Bone marrow (tissue), 2 donors: ENCODE measurements at places on chromosomes 4 and X.

GRCh38 chr4:110915301-110915700 lies 292.4 kb upstream of the PITX2 start:
- no peak for DNase-seq

- DNase-seq, result no peak
These were observed 67.0 kb upstream of the CXCL13 start for GRCh38 chr4:77538574-77539157.

DNA sequence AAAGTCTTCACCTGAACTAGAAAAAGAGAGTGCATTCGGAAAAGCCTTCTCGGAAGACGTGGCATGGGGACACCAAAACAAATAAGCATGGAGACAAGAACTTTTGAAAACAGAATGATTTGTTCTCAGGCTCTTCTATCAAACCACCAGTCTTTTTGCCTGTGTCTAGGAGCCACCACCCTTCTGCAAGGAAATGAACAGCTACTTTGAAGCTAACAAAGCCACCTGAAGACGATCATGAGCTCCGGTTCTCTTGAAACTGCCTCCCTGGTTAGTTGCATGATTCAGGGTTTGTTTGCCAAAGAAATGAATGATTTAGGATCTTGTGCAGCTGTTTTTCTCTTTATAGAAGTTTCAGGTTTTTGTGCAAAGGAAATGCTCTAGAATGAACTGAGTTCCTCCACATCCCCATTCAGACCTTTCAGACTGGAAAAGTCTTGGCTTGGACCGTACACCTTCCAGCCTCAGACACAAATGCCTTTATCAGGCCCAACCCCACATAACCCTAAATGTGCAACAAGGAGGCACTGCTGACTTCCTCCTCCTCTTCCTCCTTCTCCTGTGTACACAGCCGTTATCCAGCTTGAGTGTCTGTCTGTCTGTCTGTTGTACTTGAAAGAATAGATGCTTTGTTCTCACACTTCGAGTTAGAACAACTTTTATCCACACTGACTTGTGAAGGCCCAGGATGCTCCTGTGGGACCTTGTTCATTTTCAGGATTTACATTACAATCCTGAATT lies 334.8 kb upstream of the KLF3 start:
- DNase-seq, result no peak

- no peak for DNase-seq
These were observed 57.5 kb upstream of the GIMD1 start for GRCh38 chr4:106426069-106426468.

DNA sequence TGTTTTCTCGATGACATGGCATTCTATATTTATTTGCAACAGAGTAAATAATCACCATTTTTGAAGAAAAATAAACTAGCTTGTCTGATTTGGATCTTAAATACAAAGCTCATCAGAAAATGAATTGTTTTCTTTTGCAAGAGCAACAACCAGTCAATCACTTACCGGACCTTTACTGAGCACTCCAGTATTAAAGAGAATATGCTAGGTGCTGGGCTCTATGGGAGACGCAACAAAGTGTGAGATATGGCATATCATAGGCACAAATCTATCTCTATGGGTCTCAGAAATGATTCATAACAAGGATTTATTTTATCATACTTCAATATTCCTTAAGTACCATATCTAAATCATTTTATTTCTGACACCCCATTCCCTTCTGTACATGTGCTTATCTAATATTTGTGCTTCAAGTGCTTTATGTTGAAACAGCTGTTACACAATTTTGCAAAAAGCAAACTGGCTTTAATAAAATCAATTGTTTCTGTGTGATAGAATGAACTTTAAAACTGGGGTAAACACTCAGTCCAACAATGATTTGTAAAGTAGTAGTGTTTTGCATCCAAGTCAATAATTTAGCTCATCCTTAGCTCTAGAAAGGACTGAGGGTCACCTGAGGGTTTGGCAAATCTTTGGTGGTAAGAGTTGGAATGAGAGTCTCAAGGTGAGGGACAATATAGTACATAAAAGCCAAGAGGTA lies 88.4 kb upstream of the SPANXB1 start:
- no peak for DNase-seq

DNA sequence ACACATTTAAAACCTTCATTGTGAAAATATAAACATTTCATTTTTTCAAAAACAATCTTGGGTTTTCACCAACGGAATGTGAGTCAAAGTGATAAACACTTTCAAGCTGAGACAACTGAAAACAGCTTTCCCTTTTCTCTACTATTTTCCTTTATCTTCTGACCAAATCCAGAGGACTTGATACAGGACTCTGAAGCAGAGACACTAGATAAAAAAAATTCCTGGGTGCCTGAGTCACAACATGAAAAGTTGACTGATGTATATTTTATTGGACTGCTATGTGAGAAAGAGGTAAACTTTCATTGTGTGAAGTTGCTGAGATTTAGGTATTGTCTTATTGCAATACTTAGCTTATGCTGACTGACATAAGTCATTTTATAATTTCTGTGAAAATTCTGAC lies 411.2 kb downstream of the SPOCK3 start:
- no peak for DNase-seq

DNA sequence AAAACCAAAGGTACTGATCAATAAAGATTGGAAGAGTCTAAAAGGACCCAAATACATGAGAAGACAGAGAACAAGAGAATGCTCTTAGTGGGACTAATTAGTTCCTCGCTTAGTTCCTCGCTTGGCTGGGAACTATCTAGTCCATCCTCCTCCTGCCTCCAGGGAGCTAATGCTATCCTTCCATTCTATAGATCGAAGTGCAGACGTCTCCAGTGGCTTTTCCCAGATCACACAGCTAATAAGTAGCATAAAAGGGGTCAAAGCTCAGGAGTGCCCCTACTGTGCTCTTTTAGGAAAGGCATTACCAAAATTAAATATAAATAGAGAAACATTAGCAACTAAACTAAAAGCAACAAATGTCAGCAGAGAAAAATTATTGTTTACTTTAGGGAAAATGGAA lies 42.3 kb upstream of the PPARGC1A start:
- no peak for DNase-seq

GRCh38 chrX:116142976-116143375 lies 27.6 kb upstream of the AGTR2 start:
- no peak for DNase-seq

DNA sequence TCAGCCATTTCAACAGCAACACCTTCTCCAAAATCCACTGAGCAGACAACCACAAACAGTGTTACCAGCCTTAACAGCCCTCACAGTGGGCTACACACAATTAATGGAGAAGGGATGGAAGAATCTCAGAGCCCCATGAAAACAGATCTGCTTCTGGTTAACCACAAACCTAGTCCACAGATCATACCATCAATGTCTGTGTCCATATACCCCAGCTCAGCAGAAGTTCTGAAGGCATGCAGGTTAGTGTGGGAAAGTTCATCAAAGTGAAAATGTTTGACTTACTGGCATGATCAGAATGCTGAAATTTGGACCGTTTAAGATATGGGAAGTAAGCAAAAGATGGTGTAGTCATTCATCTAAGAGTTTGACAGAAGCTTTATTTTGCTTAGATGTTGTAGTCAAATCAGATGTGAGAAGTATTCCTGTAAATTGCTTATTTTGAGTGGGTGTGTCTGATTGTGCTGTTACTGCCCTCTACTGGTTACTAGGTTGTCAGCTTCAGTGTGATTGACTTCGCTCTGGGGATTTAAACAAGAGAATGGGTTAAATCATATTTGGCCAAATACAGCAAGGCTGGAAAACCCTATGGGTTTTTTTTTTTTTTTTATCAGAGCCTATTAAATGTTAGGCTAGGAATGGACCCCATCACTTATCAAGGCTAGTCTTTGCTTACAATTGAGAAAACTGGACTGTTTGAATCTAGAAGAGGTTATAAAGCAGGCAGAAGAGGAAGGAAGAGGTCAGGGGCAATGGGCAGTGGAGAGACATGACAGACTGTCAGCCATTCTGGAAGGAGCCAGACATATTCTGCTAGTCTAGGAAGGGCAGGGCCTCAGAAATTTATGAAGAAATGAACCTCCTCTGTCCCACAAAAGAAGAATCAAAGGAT lies 130.3 kb downstream of the DIPK2B start:
- DNase-seq, result no peak

DNA sequence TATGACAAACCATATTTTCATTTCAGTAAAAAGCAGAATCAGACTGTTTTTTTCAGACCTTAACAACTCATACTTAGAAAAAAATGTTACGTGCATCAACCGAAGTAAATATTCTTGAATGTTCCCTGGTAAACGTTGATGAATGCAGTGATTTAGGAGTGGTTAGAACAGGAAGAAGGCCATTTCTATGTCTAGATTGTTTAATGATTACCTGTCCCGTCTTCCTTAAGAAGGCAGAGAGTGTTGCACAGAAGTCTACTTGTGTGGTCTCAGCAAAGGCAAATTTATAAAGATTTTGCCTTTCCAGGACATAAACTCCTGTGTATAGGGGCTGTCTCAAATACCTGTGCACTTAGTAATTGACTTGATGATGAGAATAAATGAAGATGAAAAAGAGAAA lies 134.5 kb downstream of the MGST2 start:
- DNase-seq, result no peak

- DNase-seq, result no peak
These were observed 106.9 kb upstream of the MID1IP1 start for GRCh38 chrX:38694394-38694793.

DNA sequence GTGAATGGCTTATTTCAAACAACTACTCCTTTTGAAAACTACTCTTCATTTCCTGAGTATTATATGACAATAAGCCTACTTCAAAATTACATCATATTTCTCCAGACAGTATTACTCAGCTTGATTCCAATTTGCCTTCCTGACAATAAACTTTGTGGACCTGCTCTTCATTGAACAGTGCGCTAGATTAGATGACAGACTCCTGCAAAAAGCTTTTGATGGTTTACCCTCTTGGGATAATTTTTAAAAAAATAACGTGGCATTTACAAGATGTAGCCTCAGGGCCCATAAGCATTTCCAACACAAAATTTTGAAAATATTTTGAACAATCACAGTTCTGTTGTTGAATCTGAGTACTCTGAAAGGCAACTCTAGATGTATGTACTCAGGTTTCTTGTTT lies 25.9 kb downstream of the MGAT4D start:
- no peak for DNase-seq

DNA sequence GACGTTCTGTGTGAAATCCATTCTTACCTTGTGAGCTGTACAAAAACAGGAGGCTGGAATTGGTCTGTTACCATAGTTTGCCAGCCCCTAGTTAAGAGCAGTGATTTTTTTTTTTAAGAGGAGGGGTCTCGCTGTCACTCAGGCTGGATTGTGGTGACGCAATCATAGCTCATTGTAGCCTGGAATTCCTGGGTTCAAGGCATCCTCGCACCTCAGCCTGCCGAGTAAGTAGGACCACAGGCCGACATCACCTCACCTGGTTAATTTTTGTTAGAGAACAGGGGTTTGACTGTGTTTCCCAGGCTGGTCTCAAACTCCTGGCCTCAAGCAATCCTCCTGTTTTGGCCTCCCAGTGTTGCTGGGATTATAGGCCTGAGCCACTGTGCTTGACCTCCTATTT lies 7.5 kb downstream of the USP9X start:
- DNase-seq, result no peak

GRCh38 chr4:80172203-80172602 lies 25.1 kb upstream of the PRDM8 start:
- no peak for DNase-seq

DNA sequence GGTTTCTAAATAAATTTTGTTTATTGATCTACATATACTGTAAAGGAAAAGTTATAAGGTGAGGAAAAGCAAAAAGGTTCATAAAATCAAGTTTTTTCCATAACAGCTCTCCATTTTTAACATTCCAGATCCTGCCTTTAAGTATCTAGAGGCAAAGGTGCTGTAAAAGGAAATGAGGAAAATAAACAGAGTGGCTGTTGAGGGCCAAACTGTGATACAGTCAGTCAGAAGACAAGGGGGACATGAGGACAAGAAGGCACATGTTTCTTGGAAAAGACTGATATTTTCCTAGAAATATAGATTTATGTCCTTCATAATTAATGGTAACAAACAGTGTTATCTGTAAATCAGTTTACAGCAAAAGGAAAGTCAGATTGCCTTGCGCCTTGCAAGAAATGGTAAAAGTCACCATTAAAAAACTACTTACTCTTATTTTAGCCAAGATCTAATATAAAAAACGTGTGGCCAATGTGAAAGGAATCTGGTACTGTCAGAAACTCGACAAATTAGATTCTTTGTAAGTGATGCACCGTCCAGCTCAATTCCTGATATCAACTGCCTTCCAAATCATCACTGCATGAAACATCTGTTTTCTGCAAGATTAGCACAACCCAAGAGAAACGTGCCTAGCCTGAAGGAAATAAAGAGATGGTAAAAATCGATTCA lies 34.0 kb upstream of the VEGFD start:
- DNase-seq, result no peak
